ENCODE measurements at places on chromosomes 12 and 14. TPM values are rescaled to one million over a fixed set of nuclear protein-coding genes. Genes with fewer than 3 reads are reported as not detected.

- H3K36me3 ChIP-seq = no peaks in the 10 kb centered on the region
- peak overlapping the region; percentile 97 for H3K27ac ChIP-seq
- H3K4me3 ChIP-seq = peak overlapping the region; percentile 64
Measured at GRCh38 chr12:116382686-116383530, 105.4 kb upstream of the MED13L start.

DNA sequence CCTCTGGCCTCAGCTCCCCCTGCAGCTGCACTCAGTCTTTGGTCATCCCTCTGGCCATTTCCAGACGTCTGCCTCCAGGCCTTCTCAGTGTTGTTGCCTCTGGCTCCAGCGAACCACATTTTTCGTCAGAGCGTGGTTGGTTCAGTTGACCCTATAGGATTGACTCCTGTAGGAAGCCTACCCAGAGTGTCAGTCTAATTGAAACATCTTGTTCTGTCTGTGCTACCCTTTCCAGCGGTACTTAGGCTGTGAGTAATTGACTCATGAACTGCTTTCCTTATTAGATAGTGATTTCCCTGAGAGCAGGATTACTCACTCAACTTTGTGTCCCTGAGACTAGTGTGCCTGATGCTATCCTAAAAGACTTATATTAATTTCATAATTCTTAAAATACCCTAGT is 373.2 kb downstream of the ATP23 start:
- no peaks in the 10 kb centered on the region for H3K27me3 ChIP-seq
- H3K4me3 ChIP-seq = no peak overlapping the region
- DNase-seq = no peak

DNA sequence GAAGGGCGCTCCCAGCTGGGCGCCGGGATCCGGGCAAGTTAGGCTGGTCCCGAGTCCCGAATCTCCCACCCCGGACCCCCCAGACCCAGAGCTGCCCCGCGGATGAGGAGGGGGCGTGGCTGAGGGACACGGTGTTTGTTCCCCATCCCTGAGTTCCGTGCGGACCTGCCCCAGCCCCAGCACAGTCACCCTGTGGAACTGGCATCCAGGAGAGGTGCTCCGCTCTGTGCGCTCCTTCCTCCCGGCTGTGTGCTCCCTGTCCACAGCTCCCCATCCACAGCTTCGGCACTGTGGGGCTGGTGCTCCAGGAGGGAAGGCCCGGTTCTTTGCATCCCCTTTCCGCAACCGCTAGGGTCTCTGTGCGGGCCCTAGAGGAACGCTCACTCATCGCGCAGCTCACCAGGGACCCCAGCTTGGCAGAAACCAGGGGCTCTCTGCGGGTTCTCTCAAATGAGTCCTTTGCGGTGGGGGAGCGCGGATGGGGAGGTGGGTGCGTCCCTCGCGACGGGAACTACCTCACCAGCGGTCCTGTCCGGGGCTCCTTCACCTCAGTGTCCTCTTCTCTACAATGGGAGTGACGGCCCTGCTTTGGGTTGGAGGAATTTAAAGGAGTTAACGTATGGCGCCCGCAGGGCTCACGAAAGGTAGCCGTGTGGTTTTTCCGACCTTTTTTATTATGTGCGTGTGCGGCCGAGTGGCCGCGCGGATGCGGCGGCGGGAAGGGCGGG is 845 bp downstream of the TMEM132C start:
- no peak overlapping the region for H3K27ac ChIP-seq
- H3K36me3 ChIP-seq = no peaks in the 10 kb centered on the region
- H3K4me3 ChIP-seq = peak overlapping the region; percentile 16
- H3K4me1 ChIP-seq = peaks cover 10% of the 10 kb centered on the region
- peaks cover 60% of the 10 kb centered on the region for H3K27me3 ChIP-seq

DNA sequence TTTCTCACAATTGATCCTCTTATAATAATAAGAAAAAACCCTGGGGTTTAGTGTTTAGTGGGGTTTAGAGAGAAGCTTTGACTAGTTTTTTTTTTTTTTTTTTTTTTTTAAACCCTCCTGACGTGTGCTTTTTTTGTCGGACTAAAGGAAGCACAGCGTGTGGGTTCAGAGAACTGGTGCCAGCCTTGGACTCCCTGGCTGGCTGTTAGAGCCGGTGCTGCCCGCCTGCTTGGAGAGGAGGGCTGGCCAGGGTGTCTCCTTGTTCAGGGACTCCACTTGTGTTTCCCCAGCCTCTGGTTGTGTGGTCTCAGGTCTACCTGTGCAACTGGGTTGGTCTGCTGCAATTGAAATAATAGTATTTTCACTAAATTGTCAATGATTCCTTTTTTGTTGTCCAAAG is 54.1 kb upstream of the ASPG start:
- H3K27me3 ChIP-seq = peaks cover 37% of the 10 kb centered on the region
- DNase-seq = no peak
- H3K36me3 ChIP-seq = no peaks in the 10 kb centered on the region
- peak overlapping the region; percentile 32 for H3K27ac ChIP-seq

GRCh38 chr14:53766106-53766505 is 190.5 kb downstream of the BMP4 start:
- no peak for DNase-seq
- no peak overlapping the region for H3K4me3 ChIP-seq
- no peak overlapping the region for H3K27ac ChIP-seq
- no peaks in the 10 kb centered on the region for H3K27me3 ChIP-seq
- peaks cover 5% of the 10 kb centered on the region for H3K36me3 ChIP-seq

- H3K4me3 ChIP-seq = no peak overlapping the region
- peaks cover 7% of the 10 kb centered on the region for H3K27me3 ChIP-seq
- H3K27ac ChIP-seq = no peak overlapping the region
- no peaks in the 10 kb centered on the region for H3K36me3 ChIP-seq
- DNase-seq = peak; percentile 76
Measured at GRCh38 chr12:117111386-117111785, 12.2 kb upstream of the TESC start.

- no peak overlapping the region for H3K27ac ChIP-seq
- H3K4me3 ChIP-seq = no peak overlapping the region
- DNase-seq = no peak
- H3K4me1 ChIP-seq = peaks cover 18% of the 10 kb centered on the region
- no peaks in the 10 kb centered on the region for H3K27me3 ChIP-seq
Measured at GRCh38 chr12:50536831-50537537, 32.2 kb downstream of the DIP2B start.

- H3K4me3 ChIP-seq = no peak overlapping the region
- no peaks in the 10 kb centered on the region for H3K36me3 ChIP-seq
- no peak overlapping the region for H3K27ac ChIP-seq
- peak; percentile 36 for DNase-seq
- no peaks in the 10 kb centered on the region for H3K4me1 ChIP-seq
- H3K27me3 ChIP-seq = no peaks in the 10 kb centered on the region
Measured at GRCh38 chr14:105877645-105878044, 351.3 kb downstream of the TMEM121 start.

GRCh38 chr14:60085085-60085484 is 6.6 kb upstream of the PCNX4 start:
- H3K36me3 ChIP-seq = no peaks in the 10 kb centered on the region
- H3K27ac ChIP-seq = no peak overlapping the region
- no peak for DNase-seq
- no peak overlapping the region for H3K4me3 ChIP-seq
- H3K4me1 ChIP-seq = no peaks in the 10 kb centered on the region

DNA sequence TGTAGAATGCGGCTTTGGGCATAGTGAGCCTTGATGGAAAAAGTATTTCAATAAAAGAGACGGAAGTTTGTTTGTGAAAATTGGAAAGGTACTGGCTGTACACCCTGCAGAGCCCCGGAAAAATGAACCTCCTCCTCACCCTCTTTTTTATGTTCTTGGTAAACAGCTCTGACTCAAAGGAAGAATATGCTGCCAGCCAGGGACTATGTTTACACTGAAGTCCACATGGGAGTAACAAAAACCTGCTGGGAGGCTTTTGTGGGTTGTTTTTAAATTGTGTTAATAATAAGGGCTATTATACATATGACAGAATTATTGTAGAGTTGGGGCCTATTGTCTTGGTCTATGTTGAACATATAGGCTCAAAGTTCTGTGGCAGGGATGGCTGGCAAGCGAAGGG is 70.7 kb downstream of the TTC8 start:
- peaks cover 6% of the 10 kb centered on the region for H3K27me3 ChIP-seq
- H3K4me1 ChIP-seq = peaks cover 6% of the 10 kb centered on the region
- no peak for DNase-seq
- H3K27ac ChIP-seq = no peak overlapping the region
- H3K36me3 ChIP-seq = no peaks in the 10 kb centered on the region

GRCh38 chr14:103123634-103124500 is 606 bp downstream of the TNFAIP2 start:
- H3K4me1 ChIP-seq = peaks cover 31% of the 10 kb centered on the region
- peaks cover 2% of the 10 kb centered on the region for H3K27me3 ChIP-seq
- no peaks in the 10 kb centered on the region for H3K36me3 ChIP-seq
- DNase-seq = no peak

DNA sequence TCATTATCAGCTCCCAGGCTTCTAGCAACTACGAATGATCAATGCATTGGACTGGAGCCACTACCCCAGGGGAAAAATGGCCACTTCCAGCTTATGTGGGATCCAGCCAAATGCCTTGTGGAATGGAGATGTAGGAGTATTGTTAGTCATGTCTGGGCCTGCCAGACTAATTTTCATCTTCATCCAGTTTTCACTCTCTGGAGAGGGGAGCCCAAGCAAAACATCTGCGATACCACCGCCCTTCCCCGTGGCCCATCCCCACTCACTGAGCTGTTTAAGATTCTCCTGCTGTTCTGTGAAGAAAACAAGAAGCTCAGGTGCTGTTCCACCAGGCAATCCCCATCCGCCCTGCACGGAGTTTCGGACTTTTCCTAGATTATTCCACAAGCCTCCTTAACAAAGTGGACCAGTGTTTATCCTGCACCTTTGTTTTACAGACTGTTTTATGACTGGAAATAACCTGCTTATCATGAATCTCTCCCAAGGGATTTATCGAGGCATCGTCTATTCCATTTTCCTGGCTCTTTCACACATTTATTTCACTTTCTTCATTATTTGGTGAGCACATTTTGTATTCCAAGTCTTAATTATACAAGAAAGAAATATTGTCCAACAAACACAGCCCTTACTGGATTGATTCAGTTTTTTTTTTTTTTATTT is 35.5 kb upstream of the MAX start:
- no peak for DNase-seq
- no peak overlapping the region for H3K4me3 ChIP-seq
- peaks cover 8% of the 10 kb centered on the region for H3K27me3 ChIP-seq
- H3K27ac ChIP-seq = no peak overlapping the region

GRCh38 chr12:724194-724855 is 28.1 kb upstream of the WNK1 start:
- peaks cover 34% of the 10 kb centered on the region for H3K4me1 ChIP-seq
- no peaks in the 10 kb centered on the region for H3K27me3 ChIP-seq
- H3K27ac ChIP-seq = no peak overlapping the region
- no peak for DNase-seq
- H3K4me3 ChIP-seq = no peak overlapping the region

DNA sequence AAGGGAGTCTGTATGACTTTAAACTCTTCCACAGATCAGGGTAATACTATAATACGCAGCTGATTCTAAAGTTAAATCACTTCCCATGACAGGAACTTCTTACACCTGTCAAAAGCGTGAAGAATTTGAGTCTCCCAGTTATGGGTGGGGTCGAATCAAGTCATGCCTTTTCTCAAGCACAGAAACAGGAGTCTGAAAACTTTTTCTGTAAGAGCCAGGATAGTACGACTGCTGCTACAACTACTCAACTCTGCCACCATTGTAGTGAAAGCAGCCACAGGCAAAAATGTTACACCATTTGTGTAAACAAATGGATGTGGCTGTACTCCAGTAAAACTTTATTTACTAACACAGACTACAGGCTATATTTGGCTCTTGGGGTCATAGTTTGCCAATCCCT is 90.3 kb downstream of the DUSP6 start:
- no peaks in the 10 kb centered on the region for H3K4me1 ChIP-seq
- H3K27ac ChIP-seq = no peak overlapping the region
- no peak for DNase-seq
- H3K4me3 ChIP-seq = no peak overlapping the region

DNA sequence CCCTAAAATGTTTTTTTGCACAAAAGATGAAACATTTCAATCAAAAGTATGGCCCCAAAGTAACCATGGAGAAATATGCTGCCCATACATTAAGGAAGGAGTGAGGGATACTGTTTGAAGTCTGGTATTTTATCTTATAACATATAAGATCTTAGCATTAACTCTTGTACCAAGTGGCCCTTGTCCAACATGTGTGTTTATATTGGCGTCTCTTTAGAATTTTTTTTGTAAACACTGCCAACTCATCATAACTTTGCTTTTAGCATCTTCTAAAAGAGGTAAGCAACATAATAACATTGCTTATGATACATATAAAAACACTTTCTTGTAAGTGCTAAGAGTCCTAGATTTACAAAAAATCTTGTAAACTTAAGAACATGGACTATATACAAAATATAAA is 419.7 kb downstream of the ADAMTS20 start:
- no peak for DNase-seq
- no peak overlapping the region for H3K4me3 ChIP-seq
- H3K36me3 ChIP-seq = peaks cover 7% of the 10 kb centered on the region
- H3K4me1 ChIP-seq = peaks cover 18% of the 10 kb centered on the region
- no peak overlapping the region for H3K27ac ChIP-seq

DNA sequence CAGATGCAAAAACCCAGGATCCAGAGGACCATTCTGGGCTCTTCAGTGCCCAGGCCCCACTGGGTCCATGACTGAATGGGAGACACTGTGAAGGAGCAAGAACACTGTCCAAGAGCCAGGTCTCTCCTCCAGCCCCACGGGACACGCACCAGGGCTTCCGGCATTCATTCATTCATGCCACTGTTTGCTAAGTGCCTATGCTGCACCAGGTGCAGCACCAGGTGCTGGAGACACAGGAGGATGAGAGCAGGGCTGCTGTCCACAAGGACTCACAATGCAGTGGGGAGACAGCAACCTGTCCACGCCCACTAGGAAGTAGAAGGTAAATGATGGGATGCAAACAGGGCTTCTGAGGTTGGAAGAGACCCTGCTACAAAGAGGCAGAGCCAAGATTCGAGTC is 20.4 kb downstream of the CLMN start:
- H3K36me3 ChIP-seq = no peaks in the 10 kb centered on the region
- no peak for DNase-seq
- no peak overlapping the region for H3K27ac ChIP-seq
- no peak overlapping the region for H3K4me3 ChIP-seq

- H3K36me3 ChIP-seq = no peaks in the 10 kb centered on the region
- DNase-seq = no peak
- peaks cover 7% of the 10 kb centered on the region for H3K4me1 ChIP-seq
- peaks cover 6% of the 10 kb centered on the region for H3K27me3 ChIP-seq
Measured at GRCh38 chr12:13252616-13253015, 56.1 kb downstream of the EMP1 start.

The ALKBH2 gene
- total RNA-seq = 10.6 TPM

The SLC10A1 gene
- not detected for total RNA-seq

The TEX22 gene
- 2.9 TPM for total RNA-seq

The PAX9 gene
- 0.28 TPM for total RNA-seq
